ENCODE measurements at places on chromosomes 3 and 15.

DNA sequence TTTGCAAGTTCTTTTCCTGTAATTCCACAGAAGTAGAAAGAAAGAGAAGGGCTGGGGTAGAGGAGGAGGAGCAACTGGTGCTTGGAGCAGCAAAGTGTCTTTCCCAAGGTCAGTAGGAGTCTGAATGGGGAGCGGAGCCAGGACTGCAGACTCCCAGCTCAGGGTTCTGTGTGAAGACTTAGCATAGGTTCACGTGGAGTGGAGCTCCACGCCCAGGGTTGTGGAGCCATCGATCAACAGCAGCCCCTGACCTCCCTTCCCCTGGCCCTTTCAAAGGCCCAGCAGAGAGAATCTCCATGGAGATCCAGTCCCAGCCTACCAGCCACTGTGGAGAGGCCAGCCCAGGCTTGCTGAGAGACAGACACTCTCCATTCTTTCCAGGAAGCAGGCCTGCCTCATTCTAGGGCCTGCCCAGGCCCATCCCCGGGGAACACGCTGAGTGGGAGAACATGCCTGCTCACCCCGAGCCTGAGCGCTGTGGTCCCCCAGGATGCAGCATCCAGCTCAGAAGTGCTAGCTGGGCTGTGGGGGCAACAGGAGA is 62.1 kb downstream of the CORO2B start:
- no peak for DNase-seq

DNA sequence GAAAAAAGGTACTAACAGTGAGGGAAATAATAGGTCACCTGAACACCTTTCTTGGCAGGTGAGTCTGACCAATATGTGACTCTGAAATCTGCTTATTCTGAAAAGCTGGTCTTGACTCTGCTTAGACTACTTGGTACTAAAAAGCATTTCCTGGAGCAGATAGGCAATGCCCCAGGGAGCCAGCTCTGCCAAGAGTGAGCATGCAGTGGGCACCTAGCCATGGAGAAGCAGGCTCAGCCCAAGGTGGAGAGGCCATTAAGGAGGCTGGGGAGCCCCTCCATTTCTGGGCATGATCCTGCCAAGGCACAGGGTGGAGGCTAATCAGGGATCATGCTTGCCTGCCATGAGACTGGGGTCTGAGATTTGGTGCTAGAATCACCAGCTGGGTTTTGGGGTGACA is 1.6 kb upstream of the LTF start:
- DNase-seq: no peak

- DNase-seq: peak; percentile 19
Observed at GRCh38 chr3:155995525-155996370, 124.6 kb upstream of the KCNAB1 start.

DNA sequence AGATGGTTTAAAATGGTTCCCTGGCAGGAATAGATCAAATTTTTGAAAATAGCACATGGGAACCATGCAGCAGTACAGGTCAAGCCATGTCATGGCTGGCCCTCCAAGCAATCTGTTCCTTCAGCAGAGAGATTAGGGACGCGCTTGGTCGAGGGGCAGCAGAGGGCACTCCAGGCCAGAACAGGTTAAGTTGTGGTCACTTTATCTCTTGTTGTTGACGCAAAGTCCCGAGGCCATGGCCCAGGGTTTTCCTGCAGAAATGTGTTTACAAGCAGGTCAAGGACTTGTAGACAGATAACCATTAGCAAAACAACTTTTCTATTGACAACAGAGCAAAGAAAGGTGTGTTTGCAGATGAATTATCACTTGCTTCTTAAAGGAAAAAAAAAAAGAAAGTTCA is 570.0 kb upstream of the NR2F2 start:
- DNase-seq: no peak

- no peak for DNase-seq
Observed at GRCh38 chr3:111954228-111954990, 24.4 kb upstream of the ABHD10 start.

- no peak for DNase-seq
Observed at GRCh38 chr3:106758459-106758858, 618.8 kb upstream of the CCDC54 start.

DNA sequence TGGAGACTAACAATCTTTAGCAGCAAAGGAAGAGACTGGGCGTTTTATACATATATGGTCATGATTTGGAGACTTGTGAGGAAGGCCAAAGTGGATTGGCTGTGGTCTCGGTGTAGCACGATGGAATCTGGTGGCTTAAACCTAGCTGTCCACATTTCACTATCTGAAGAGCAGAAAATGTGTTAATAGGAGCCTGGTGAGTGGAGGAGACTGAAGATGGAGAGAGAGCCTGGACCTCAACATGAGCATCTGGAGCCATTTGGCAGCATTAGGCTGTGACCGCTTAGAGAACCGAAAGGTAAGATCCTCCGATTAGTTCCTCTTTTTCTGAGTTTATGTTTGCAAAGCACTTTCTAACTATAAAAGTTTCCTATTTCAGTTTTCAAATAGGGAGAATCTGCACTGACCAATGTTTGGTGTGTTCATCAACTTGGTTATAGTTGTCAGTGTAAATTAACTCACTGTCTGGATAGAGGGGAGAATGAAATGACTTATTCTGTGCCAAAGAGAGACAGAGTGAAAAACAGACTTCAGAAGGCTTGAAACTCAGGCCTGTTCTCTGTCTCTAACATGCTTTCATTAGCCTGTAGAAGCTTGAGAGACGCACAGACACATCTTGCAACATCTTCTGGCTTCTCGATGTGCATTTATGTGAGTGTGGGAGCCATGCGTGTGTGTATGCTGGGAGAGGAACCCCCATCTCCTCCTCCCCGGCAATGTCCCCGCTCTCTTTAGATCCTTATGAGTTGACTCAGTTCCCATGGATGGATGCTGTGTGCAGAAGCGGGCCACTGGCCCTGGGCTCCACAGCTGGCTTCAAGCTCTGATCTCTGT is 244.7 kb upstream of the TBL1XR1 start:
- no peak for DNase-seq

GRCh38 chr15:63493436-63493835 is 11.0 kb upstream of the USP3 start:
- no peak for DNase-seq

DNA sequence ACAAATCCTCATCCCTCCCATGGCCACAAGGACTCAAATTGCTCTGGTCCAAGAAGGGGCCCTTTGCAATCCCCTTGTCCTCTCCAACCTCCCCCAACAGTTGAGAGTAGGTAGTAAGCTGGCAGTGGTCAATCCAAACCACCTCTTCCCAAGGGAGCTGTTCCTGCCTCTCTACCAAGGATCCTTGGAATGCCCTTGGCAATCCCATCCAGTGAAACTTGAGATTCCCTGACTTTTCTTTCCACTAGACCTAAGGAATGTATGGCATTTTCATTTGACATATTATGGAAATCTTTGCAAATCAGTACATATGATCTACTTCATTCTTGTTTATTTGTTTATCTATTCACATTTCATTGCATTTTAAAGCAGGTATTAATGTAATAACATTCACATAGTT is 4.8 kb upstream of the RBP2 start:
- no peak for DNase-seq

DNA sequence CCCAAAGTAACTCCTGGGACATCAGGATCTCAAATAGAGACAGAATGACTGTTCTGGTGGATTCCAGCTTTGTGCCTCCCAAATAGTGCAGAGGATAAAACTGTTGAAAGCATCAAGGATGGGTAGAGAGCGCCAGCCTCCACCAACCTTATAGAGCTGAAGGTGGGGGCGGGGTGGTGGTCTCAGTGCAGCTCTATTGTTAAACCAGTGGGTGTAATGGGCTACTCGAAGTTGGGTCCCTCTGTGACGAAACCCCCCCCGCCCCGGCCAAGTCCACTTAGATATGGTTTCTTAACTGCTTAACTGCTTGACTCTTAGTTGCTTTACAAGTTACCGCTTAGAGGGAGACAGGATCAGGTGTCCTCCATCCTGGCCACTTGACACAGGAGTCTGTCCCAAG is 22.7 kb downstream of the DHX30 start:
- no peak for DNase-seq

GRCh38 chr3:49880581-49881315 is 11.0 kb upstream of the CAMKV start:
- no peak for DNase-seq

Data from brain microvascular endothelial cell (primary cell).